CD14-positive monocyte (primary cell): ENCODE measurements at places on chromosomes 16 and 17. TPM values are rescaled to one million over a fixed set of nuclear protein-coding genes. Genes with fewer than 3 reads are reported as not detected.

DNA sequence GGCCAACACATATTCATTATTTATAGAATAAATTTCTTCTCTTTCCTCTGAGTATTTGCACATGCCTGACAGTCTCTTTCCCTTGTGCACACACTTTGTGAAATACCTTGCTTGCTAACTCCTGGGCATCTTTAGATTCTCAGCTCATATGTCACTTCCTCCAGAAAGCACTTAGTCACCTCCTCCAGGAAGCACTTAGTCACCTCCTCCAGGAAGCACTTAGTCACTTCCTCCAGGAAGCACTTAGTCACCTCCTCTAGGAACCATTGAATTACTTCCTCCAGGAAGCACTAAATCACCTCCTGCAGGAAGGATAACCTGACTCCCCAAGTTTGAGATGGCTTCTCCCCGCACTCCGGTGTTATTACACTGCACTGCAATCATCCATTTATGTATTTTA is 462.5 kb upstream of the EEF2KMT start:
- no peak for DNase-seq
- no peaks in the 10 kb centered on the region for H3K36me3 ChIP-seq
- no peaks in the 10 kb centered on the region for H3K4me1 ChIP-seq
- H3K27me3 ChIP-seq: no peaks in the 10 kb centered on the region
- no peak overlapping the region for H3K4me3 ChIP-seq

- peak; percentile 93 for DNase-seq
- H3K36me3 ChIP-seq: no peaks in the 10 kb centered on the region
- H3K4me3 ChIP-seq: peak overlapping the region; percentile 39
- peak overlapping the region; percentile 98 for H3K27ac ChIP-seq
These were observed 2.9 kb downstream of the TMEM107 start for GRCh38 chr17:8173056-8173870.

- no peak for DNase-seq
- H3K36me3 ChIP-seq: no peaks in the 10 kb centered on the region
- no peaks in the 10 kb centered on the region for H3K27me3 ChIP-seq
- H3K4me1 ChIP-seq: no peaks in the 10 kb centered on the region
- no peak overlapping the region for H3K4me3 ChIP-seq
These were observed 14.0 kb downstream of the SOX9 start for GRCh38 chr17:72134608-72135394.

The GPR179 gene
- not detected in 2 replicates for polyA plus RNA-seq

The METRN gene
- 1.7 and 2.7 TPM in 2 replicates for polyA plus RNA-seq

The ZNF778 gene
- 0.51 TPM for polyA plus RNA-seq

DNA sequence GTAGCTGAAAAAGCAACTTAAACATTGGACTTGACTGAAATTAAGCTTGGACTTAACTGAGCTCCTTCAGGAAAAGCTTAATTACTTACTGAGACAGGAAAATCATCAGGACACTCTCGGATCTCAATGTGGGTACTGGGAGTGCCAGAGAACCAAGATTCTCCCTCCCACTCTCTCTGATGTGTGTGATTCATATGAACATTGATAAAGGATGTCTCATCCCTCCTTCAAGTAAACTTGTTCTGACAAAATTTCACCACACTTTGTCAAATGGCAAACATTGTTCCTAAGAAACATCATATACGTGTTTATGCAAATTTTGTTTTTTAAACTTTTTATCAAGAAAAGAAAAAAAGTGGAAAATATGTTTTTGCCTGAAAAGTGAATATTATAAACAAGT is 4.1 kb upstream of the SLFN5 start:
- no peaks in the 10 kb centered on the region for H3K27me3 ChIP-seq
- no peaks in the 10 kb centered on the region for H3K36me3 ChIP-seq
- DNase-seq: no peak
- H3K4me1 ChIP-seq: peaks cover 22% of the 10 kb centered on the region
- H3K4me3 ChIP-seq: no peak overlapping the region

DNA sequence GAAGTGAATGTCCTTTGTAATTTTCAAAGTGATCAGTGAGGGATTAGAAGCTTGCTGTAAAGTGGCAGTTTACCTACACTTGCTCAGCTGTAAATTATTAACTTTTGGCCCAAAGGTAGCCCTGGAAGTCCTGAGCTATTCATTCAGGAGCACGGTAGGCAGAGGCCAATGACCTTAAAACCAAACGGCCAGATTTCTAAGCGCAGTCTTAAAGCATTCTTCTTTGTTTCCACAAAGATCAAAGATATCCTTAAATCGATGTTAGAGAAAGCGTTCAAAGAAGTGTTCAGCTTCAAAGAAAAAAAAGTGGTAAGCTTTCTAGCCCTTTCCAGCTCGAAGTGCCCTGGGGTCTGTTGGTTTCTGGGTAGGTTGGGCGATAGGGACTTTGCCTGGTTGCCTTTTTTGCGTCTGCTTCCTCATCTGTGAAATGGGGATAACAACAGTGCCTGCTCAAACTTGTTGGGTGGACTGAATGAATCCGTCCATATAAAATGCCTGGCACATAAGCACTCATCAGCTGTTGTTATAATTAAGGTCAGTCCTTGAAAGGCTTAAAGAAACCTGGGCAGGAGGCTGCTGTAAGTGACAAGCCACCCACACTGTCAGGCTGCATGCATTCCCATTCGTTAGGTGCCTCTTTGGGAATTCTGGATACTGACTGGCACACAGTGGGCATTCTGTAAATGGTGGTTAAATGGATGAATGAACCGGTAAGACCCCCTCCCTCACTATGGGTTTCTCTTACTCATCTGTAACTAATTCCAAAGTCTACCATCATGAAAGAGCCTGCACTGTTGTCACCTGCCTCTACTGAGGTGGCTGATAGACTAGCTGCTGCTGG is 113.2 kb downstream of the PRKCA start:
- no peak for DNase-seq
- H3K4me1 ChIP-seq: peaks cover 2% of the 10 kb centered on the region
- H3K4me3 ChIP-seq: no peak overlapping the region
- no peak overlapping the region for H3K27ac ChIP-seq

DNA sequence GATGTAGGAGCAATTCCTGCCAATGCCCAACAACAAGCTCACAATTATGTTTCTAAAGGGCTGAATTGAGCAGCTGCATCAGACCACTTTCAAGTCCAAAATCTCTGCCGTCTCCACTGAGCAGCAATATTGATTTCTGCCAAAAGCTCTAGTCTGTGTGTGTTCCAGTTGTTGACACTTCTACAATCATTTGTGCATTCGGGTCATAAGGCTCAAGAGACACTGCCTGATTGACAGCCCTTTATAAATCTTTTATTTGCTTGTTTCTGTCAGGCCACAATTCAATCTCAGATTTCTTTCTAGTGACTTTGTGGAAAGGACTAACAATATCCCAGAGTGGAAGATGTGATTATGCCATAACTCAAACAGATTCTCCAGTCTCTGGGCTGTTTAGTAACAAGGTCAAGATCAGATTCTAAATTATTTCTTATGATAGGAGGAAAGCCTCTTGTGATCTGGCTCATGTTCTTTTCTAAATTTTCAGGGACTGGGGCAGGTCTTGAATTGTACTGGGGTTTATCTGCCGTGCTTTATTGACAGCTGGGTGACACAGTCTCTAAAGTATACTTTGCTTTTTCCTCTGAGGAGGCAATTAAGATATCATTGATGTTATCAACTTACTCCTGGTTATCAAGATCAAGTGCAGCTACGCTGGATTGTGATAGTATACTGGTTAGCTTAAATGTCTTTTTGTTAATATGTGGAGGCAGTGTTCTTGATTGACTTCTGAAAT is 377.1 kb downstream of the CNTNAP4 start:
- no peaks in the 10 kb centered on the region for H3K27me3 ChIP-seq
- no peaks in the 10 kb centered on the region for H3K4me1 ChIP-seq
- DNase-seq: no peak
- H3K27ac ChIP-seq: no peak overlapping the region
- H3K36me3 ChIP-seq: no peaks in the 10 kb centered on the region

GRCh38 chr17:66755944-66756290 is 79.0 kb upstream of the CACNG5 start:
- DNase-seq: no peak
- H3K4me3 ChIP-seq: no peak overlapping the region
- peaks cover 43% of the 10 kb centered on the region for H3K36me3 ChIP-seq
- H3K27me3 ChIP-seq: no peaks in the 10 kb centered on the region
- H3K27ac ChIP-seq: no peak overlapping the region

The CA10 gene
- polyA plus RNA-seq: not detected

DNA sequence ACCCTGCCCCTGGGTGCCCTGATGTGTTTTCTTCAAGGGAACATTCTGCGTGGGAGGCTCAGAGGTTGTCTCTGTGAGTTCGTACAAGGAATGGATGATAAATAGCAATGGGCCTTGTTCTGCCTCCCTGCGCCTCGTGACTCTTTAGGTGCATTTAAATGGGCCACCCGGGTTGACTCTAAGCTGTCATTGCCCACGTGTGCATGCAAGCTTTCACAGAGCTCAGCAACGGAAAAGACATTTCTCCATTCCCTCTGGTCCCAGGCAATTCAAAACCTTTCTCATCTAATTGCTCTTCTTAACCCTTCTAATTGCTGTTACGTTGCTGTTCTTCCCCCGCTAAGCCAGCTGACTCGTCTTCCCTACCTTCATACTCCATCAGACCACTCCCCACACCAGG is 71.5 kb upstream of the SDK2 start:
- peaks cover 17% of the 10 kb centered on the region for H3K4me1 ChIP-seq
- no peaks in the 10 kb centered on the region for H3K27me3 ChIP-seq
- no peak overlapping the region for H3K4me3 ChIP-seq
- H3K36me3 ChIP-seq: no peaks in the 10 kb centered on the region
- H3K27ac ChIP-seq: no peak overlapping the region

DNA sequence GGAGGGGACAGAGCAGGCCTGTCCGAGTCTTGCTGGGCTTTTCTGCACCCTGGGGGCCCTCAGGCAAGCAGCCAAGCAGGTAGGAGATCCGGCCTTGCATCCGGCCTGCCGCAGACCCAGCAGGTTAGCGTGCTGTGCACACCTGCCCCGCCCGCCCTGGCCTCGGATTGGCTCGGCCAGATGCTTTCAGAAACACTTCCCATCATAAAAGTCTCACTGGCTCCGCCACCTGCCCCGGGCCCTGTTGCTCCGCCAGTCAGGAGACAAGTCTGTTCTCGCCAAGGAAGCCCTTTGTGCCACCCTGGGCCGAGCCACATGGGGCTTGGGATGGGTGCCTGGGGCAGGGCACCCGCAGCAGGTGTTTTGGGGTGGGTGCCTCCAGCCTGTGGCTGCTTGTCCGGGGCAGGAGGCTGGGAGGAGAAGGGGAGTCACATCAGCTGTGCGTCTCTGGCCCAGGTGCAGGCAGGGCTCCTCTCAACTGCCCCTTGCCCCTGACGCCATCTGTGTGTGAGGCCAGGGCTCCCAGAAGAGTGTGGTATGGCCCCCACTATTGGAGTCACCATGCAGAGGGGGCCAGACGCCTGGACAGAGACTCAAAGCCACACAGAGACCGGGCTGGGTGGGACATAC is 228.2 kb upstream of the GSE1 start:
- H3K4me1 ChIP-seq: no peaks in the 10 kb centered on the region
- no peaks in the 10 kb centered on the region for H3K36me3 ChIP-seq
- DNase-seq: no peak
- H3K4me3 ChIP-seq: no peak overlapping the region
- peaks cover 10% of the 10 kb centered on the region for H3K27me3 ChIP-seq

DNA sequence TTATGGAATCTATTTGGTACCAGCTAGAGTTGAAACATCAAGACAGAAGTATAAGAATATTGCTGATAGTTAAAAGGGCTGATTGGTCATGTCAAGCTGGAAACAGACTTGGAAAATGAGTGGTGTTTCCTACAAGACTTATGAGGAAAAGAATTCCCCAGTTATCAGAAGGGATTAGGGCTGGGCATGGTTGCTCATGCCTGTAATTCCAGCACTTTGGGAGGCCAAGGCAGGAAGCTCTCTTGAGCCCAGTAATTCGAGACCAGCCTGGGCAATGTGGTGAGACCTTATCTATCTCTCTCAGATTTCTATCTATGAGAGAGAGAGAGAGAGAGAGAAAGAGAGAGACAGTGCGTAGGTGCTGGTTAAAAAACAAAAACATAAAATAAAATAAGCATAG is 139.5 kb upstream of the PMFBP1 start:
- no peaks in the 10 kb centered on the region for H3K4me1 ChIP-seq
- H3K27me3 ChIP-seq: no peaks in the 10 kb centered on the region
- DNase-seq: no peak
- H3K4me3 ChIP-seq: no peak overlapping the region
- no peak overlapping the region for H3K27ac ChIP-seq

- H3K4me1 ChIP-seq: no peaks in the 10 kb centered on the region
- H3K27ac ChIP-seq: no peak overlapping the region
- H3K4me3 ChIP-seq: no peak overlapping the region
- DNase-seq: peak; percentile 3
- no peaks in the 10 kb centered on the region for H3K27me3 ChIP-seq
These were observed 26.9 kb downstream of the RGS9 start for GRCh38 chr17:65163990-65164495.

- H3K4me3 ChIP-seq: no peak overlapping the region
- no peaks in the 10 kb centered on the region for H3K27me3 ChIP-seq
- H3K27ac ChIP-seq: peak overlapping the region; percentile 99
- no peaks in the 10 kb centered on the region for H3K36me3 ChIP-seq
These were observed 44.4 kb downstream of the PIK3R5 start for GRCh38 chr17:8921147-8921546.
